ENCODE measurements at places on chromosomes 16 and 17.

DNA sequence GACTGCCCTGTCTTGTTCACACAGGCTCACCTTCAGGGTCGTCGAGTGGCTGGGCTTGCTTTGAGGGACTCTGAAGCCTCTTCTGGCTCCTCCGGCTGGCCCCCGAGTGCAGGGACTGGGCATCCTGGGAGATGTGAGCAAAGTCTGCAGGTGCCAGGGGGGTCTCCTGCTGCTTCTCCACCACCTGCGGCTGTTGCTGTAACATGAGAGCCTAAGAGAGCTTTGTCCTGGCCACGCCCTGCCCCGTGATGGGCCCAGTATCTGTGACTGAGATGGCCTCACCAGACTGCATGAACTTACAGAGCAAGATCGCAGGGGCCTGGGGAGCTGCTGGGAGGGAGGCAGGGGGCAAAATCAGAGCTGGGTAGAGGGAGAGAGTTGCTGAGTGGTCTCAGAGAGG lies 12.5 kb downstream of the ERN2 start:
- DNase-seq, result no peak

GRCh38 chr17:1759529-1759928 lies 2.3 kb upstream of the SERPINF1 start:
- no peak for DNase-seq

DNA sequence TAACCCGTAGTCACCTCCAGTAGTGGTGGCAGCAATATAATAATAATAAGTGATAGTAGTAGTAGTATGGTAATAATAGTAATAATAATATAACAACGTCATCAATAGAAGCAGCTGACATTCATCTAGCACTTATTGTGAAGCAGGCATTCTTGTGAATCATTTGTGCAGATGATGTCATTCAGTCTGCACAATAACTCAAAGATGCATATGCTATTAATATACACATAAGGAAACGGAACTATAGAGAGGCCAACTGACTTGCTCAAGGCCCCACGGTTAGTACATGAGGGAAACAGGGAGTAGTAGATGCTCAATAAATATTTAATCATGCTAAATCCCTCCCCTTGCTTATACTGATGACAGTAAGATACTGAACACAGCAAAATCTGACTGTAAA lies 35.4 kb upstream of the GAN start:
- no peak for DNase-seq

DNA sequence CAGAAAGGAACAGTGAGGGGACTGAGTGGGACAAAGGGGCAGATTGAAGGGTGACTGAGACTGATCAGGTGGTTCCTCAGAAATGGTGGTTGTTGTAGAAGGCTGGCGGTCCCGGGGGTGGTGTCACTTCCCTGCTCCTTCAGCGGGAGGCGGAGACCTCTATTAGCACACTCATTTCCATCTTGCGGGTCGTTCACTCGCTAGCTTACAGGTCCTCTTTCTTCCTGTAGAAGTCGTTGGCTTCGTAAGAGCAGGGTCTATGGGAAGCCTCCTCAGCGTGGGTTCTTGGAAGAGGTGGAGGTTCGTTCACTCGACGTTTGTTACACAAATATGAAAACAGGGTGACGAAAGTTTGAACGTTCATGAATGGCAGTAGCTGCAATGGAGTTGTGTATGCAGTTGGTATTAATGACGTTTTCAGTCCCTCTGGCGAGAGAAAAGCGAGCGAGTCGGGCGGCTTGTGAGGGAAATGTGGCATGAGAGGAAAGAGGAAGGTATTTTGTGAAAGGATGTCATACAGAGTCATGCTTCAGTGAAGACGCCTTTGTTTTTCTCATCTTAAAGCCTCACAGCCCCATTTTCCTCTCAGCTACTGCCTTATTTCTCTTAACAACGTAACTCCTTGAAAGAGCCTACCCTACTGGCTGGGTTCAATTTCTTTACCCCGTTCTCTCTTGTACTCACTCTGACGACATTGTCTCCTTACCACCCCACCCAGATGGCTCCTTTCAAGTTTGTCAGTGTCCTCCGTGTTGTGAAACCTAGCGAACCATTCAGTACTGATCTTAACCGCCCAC lies 667 bp downstream of the EFCAB13 start:
- peak; percentile 30 for DNase-seq

- peak; percentile 20 for DNase-seq
Measured at GRCh38 chr17:32936894-32937500, 9.0 kb downstream of the TMEM98 start.

DNA sequence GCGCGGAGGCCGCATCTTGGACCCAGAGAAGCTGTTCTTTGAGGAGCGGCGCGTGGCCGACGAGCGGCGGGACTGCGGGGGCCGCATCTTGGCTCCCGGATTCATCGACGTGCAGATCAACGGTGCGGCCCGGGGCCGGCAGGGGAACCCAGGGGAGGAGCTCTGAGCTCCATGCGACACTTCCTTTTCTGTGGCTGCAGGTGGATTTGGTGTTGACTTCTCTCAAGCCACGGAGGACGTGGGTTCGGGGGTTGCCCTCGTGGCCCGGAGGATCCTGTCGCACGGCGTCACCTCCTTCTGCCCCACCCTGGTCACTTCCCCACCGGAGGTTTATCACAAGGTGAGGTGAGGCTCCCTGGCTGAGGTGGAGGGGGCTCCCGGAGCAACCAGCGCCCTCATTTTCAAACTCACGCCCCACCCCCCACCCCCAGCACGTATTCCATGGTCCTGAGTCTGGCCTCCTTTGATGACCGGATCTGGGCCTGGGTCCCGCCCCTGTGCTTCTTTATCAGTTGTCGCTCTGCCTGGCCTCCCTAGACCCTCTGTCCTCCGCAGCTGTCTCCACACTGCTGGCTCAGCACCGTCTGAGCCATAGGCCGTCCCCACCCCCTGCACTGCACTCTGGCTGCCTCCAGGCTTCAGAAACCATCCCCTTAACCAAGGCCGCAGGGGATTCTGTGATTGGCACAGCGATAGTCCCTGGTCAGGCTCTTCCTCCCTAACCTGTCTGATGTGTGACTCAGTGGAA lies 787 bp downstream of the AMDHD2 start:
- DNase-seq, result no peak

- no peak for DNase-seq
Measured at GRCh38 chr17:38559051-38559879, 46.5 kb downstream of the SRCIN1 start.

DNA sequence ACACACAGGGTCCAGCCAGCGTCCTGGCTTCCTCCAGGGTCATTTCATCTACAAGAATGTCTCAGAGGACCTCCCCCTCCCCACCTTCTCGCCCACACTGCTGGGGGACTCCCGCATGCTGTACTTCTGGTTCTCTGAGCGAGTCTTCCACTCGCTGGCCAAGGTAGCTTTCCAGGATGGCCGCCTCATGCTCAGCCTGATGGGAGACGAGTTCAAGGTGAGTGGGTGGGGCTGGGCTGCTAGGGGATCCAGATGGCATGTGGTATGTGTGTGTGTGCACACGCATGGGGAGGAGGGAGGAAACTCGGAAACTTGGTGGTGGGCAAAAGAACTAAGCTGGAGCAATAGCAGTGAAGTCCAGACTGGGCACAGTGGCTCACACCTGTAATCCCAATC lies 11.5 kb downstream of the CETP start:
- DNase-seq, result no peak

GRCh38 chr17:82021107-82021899 lies 1.4 kb downstream of the CENPX start:
- DNase-seq, result no peak

DNA sequence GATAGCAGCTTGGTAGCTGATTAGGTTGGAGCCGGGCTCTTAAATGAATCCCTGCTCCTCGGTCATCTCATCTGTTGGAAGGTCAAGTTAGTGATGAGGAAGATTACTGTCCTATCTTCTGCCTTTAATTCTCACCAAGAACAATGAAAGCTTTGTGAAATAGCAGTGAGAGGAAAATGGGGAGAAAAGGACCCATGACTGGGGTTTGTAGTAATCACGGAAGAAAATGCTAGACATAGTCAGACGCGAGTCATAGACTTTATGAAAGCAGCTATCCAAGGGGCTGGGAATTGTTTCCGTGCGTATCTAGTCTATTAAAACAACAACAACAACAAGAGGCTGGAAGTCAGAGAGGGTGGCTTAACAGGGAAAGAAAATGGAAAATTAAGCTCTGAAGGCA lies 18.3 kb downstream of the PIK3R5 start:
- no peak for DNase-seq

DNA sequence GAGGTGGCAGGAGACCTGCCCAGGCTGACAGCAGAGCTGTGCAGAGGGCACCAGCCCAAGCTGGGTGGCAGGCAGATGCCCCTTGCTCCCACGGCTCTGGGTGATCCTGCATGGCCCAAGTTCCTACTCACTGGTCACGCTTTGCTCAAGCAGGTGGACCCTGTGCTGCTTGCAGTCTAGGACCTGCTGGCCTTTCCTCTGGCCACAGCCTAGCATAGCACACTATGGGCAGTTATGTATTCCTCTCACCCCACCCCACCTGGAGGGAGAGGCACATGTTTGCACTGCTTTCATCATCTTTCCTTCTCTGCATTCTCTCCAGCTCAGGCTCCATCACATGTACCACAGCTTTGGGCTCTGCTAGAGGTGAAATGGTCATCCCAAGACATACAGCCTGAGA lies 19.6 kb upstream of the SREBF1 start:
- no peak for DNase-seq

DNA sequence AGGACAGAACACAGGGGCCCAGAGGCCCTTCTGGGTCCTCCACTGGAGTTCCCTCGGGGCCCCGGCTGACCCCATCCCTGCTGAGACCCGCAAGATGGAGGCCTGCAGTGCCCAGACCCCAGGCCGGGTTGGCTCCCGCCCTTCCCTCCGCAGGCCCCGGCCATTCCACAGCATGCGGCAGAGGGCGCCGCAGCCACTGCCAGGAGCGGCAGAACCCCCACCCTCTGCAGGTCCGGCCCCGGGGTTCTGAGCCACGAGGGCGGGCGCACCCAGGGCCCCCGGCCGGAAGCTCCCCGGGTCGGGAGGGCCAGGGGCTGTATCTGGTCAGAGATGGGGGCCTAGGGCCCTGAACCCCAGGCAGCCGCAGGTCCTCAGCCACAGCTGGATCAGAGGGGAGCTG lies 2.4 kb upstream of the PERCC1 start:
- DNase-seq, result no peak

DNA sequence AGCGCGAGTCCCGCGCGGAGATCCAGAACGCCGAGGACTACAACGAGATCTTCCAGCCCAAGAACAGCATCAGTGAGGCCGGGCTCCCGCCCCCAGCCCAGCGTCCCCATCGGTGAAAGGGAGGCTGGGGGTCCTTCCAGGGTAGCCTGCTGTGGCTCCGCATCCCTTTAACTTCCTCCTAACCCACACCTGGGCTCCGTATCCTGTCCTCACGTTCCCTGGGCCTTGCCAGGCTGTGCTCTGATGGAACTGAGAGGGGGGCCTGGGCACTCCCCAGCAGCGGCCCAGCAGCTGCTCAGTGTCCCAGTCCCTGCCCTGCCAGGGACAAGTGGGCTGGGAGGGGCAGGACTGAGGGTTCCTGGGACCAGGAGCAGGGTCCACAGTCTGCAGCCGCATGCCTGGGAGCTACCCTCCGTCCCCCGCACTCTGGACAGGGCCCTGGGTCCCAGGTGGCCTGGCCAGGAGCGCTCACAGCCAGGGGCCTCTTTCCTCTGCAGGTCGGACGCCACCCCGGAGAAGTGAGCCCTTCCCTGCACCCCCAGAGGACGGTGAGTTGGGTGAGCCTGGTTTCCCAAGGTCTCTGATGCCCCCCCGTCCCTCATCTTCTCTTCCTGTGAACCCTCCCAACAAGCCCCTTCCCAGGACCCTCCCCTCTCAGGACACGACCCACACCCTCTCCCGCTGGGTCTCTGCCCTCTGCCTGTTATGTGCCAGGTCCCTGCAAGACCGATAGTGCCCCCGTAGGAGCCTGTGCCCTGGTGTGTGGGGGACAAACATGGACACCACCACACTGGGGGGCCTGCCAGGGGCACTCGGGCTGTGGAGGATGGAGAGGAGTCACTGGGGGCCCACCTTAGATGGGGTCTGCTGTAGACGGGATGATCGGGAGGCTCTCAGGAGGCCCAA lies 18.1 kb downstream of the KATNB1 start:
- no peak for DNase-seq

- no peak for DNase-seq
Measured at GRCh38 chr17:44307387-44308186, 814 bp upstream of the RUNDC3A start.

- peak; percentile 85 for DNase-seq
Measured at GRCh38 chr17:51260237-51261023, at the start of gene UTP18. TSS of gene UTP18 (plus strand) at chr17:51260546. CDS start at chr17:51260585, 39 bp downstream.

DNA sequence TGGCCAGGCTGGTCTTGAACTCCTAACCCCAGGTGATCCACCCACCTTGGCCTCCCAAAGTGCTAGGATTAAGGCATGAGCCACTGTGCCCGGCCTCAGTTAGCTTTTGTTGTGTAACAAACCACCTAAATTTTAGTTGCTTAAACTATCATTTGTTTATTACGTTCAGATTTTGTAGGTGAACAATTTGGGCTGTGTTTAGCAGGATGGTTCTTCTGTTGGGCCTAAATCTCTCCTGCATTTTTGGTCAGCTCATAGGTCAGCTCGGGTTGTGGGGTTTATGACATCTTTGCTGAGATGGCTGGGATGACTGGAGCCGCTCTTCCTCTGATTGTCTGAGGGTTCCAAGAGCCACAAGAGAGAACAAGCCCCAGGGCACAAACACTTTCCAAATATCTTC lies 21.1 kb upstream of the NLRP1 start:
- no peak for DNase-seq

DNA sequence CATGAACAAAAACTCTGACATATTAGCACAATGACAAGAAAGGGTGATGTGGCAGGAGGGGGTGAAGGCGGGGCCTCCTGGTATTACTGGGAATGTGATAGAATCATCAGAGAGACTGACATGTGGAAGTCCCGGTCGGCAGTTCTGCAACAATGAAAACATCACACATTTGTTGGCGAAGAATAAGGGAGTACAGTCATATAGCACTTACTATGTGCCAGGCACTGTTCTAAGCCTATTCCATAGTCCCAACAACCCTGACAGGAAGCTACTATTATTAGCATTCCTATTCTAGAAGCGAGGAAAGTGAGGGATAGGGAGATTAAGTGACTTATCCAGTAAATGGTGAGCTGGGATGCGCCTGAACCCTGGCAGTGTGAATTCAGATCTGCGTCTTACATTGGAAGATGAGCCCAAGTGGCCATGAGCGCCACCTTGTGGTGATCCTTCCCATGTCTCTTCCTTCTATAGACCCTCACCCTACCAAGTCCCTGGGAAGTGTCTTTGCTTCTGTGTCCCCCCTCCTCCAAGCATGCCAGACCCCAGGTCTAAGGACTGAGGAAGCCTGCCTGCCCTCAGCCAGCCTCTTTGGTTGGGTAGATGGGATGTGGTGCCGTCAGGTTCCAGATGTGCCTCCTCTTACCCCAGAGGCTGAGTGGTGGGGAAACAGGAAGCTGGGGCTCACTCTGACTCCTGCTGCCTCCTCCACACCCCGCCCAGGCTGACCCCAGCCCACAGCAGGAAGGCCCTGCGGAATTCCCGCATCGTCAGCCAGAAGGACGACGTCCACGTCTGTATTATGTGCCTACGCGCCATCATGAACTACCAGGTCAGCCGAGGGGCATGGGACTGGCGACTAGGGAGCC lies 14.0 kb downstream of the FMNL1 start:
- no peak for DNase-seq

Measured in Panc1 (cell line).